Fibroblast of mammary gland (primary cell): ENCODE measurements at places on chromosomes 7 and 10.

DNA sequence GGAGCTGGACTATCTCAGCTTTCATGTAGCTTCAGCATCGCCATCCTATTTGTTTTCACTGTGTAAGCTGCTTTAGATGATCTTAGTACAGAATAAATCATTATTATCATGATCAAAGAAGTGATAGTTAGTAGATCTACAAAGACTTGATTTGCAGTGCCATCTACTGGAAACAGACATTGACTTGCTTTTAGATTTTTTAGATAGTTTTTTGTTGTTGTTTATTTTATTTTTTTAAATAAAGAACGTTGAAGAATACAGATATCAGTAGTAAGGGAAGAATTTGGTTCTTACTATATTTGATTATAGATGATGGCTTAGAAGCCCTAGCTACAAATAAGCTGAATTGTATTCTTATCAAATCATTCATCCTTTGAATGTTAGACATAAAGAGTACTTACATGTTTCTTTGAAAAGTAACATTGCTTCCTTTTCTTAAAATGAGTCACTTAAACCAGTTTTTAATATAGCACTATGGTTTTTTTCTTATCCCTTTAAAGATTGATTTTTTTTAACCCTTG lies 6.3 kb upstream of the SFMBT2 start:
- DNase-seq, result peak; percentile 71

GRCh38 chr10:132408823-132409666 lies 12.0 kb downstream of the PWWP2B start:
- no peak for DNase-seq

- DNase-seq, result no peak
Measured at GRCh38 chr10:34161777-34162370, 653.2 kb downstream of the PARD3 start.

- DNase-seq, result peak; percentile 8
Measured at GRCh38 chr7:29970158-29970557, 19.4 kb downstream of the SCRN1 start.

GRCh38 chr7:87413029-87413428 lies 62.5 kb downstream of the ABCB4 start:
- DNase-seq, result peak; percentile 14

- DNase-seq, result no peak
Measured at GRCh38 chr7:132249256-132249971, 326.9 kb downstream of the PLXNA4 start.

DNA sequence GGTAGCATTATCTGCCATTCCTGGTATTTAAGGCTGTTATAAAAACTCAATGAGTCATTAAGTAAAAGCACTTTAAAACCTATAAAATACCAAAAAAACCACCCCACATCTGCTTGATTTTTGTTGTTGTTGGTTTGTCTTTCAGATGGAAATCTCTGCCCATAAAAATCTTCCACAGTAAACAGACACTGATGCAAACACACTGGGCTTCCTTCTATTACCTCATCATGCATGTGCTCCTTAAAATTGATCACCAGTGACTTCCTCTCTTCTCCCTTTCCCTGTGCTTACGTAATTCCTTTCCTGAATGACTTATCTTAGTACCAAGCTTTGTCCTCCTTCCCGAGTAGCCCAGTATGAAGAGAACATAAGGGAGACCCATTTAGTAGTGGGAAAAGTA lies 167.2 kb downstream of the EVX1 start:
- peak; percentile 62 for DNase-seq

DNA sequence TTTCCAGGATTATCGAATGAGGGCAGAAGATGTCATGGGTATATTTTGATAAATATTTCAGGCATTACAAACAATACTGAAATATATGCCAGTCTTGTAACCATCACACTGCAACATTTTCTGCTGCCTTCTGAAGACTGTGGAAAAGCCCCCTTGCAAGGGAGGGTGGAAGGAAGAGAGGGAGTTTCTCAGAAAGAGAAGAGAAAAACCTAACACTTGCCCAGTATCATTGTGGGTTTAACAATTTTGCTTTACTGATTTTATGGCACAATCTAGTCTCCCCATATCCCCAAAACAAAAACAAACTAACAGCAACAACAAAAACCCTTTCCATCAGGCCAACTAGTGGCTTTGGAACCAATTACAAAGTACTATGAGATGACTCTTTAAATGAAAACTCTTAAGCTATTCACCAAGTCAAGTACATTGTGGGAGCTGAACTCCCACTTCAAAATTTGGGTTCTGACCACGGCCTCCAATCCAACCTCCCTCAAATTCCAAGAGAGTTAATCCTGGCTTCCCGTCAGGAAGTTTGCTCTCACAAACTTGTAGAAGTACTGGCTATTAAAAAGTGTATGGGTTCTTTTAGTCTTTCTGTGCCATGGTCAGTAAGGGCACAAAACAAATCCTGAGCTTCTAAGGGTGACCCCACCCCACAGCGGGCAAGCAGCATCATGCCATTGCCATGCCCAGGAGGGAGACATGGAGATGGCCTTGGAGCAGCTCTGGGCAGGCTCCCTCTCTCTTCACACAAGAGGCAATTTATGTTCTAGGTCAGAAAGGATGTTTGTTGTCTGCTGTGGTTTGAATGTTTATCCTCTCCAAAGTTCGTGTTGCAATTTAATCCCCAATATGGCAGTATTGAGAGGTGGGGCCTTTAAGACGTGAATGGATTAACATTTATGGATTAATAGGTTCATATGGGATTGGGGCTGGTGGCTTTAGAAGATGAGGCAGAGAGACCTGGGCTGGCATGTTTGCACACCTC lies 96.3 kb downstream of the JAZF1 start:
- DNase-seq, result no peak
